Calu3 (cell line): ENCODE measurements at places on chromosomes 2 and 18. TPM values are rescaled to one million over a fixed set of nuclear protein-coding genes. Genes with fewer than 3 reads are reported as not detected.

LRRC30 gene
- not detected in 2 replicates for total RNA-seq

SERPINB3 gene
- total RNA-seq = 0.34 and 0.68 TPM in 2 replicates

SCN7A gene
- total RNA-seq = not detected in 2 replicates

TMEM198 gene
- 5.2 and 5.9 TPM in 2 replicates for total RNA-seq

CFAP65 gene
- 0.68 and 1.3 TPM in 2 replicates for total RNA-seq

UGT1A3 gene
- total RNA-seq = 5.9 and 6.0 TPM in 2 replicates

DNA sequence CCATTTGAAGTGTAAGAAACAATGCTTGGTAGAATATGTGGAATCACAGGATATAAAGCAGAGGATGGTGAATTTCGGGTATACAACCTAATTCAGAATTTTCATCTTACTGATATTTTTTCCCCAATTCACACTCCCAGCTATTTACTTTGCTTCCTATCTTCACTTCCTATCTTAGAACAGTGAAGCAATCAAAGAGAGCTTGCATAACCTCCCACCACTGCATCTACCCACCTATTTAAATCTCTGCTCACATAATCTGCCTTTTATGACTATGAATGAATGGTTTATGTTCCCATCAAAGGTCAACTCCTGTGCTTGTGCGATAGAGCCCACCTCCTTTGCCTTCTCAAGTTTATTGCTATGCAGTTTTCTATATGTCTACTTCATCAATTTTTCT is 3.3 kb downstream of the RMDN2 start:
- DNase-seq = no peak

DNA sequence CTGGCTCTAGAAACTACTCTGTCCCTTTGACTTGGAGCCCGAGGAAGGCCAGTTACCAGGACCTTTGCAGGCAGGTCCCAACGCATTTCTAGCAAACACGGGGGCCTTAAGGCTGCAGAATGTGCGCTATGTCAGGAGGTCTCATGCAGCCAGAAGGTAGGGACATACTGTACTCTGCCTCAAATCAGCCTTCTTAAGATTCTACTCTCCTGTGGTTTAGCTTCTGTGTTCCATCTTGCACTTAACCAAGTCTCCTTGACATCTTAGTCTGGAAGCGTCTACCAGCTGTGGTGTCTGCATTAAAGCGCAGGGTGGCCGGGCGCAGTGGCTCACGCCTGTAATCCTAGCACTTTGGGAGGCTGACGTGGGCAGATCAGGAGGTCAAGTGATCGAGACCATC is 65.5 kb downstream of the STEAP3 start:
- no peak for DNase-seq

DNA sequence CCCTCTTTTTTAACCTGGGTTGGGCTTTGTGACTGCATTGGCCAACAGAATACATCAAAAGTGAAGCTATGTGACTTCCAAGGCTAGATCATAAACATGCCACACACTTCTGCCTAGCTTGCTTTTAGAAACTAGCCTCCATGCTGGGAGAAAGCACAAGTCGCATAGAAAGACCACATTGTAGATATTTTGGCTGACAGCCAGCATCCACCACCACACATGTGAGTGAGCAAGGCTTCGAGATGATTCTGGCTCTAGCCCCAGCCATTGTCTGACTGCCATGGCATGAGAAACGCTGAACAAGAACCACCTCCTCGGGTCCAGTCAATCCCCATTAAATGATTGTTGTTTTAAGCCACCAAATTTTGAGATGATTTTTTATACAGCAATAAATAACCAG is 66.8 kb upstream of the STPG4 start:
- no peak for DNase-seq

GRCh38 chr2:105812180-105813044 is 67.7 kb downstream of the NCK2 start:
- DNase-seq = no peak

DNA sequence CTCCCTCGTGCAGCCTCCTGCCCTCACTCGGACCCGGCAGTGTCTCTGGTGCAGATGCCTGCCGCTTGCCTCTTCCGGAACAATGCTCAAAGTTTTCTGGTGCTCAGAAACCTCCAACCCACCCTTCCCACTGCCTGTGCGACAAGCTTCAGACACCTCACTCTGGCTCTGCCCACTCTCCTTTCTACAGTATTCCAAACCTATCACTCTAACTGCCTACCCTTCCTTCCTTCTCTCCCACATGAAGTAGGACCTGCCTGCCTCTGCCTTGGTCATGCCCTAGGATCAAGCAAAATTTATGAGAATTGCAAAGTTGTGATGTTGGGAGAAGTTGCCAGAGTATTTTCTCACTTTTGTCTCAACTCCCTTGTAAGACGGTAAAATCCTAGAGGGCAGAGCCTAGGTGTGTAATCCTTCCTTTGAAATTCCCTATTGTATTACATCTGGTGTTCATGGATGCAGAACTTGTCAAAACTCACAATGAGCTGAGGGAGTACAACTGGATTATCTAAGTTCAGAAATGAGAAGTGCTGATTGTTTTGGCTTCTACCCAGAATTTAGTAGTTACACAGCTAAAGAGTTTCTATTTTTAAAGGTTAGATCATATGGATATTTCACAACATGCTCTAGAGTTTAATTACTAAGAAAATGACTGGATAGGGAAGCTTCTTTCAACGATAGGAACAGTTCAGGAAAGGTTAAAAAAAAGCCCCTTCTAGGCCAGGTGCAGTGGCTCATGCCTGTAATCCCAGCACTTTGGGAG is 7.2 kb downstream of the NPC1 start:
- no peak for DNase-seq

DNA sequence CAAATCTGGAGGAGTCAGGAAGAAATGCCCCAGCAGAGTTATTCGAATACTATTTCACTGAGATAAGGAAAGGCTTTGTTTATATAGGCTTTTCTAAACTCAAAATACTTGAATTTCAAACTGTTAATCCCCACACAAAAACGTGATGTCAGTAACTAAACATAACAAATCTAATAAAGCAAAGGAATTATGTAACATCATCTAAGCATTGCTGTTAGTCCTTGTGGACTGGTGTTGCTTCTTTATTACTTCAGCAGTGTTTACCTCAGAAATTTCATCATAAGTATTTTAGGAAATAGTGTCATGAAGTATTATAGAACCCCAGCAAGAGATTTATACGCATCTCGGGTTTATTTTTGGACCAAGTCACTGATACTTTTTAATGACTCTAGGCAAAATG is 19.7 kb upstream of the SANBR start:
- no peak for DNase-seq

GRCh38 chr2:122167515-122167914 is 412.1 kb downstream of the TSN start:
- no peak for DNase-seq

GRCh38 chr2:32456808-32457207 is 100.0 kb downstream of the BIRC6 start:
- DNase-seq = no peak

GRCh38 chr2:74551942-74552913 is 1.5 kb downstream of the LOXL3 start:
- DNase-seq = no peak

DNA sequence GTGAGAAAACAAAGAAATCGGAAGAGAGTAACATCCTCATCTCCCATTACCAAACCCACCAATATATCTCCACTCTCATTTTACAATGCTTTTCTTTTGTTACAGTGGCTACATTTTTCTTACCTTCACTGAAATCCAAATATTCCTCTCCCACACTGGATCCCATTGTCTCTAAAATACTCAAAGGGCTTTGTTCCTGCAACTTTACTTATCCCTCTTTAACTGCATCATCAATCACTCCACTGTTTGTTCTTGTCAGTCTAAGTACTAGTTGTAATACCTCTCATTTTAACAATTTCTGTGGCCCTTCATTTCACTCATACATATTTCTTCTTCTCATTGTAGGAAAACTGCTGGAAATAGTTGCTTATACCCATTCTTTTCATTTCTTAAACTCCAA is 464.2 kb upstream of the PIK3C3 start:
- no peak for DNase-seq

- DNase-seq = no peak
Measured at GRCh38 chr2:120885749-120886148, 150.1 kb downstream of the GLI2 start.

DNA sequence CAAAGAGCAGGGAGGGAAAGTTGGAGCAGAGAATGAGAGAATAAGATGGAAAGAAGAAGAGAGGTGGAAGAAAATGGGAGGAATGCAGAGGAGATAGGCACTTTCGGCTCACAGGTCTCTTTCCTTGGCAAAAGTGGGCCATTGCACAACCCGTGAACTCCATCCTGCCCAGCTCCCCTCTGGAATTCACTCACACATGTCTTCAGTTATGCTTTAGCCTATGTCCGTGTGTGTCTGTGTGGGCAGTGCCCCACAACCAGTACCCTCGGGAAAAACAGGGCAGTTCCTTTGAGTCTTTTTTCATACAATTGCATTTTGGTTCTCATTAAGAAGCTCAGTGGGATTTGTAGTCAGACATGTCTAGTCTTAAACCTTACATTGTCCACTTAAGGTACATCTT is 34.5 kb downstream of the DTNA start:
- DNase-seq = no peak

- no peak for DNase-seq
Measured at GRCh38 chr2:21228041-21228895, 104.5 kb downstream of the TDRD15 start.
